ENCODE measurements at places on chromosomes 1 and 21.

- DNase-seq = no peak
Observed at GRCh38 chr1:163085041-163085903, 16.1 kb downstream of the RGS4 start.

GRCh38 chr1:118931876-118932275, 56.3 kb downstream of the TBX15 start:
- no peak for DNase-seq

DNA sequence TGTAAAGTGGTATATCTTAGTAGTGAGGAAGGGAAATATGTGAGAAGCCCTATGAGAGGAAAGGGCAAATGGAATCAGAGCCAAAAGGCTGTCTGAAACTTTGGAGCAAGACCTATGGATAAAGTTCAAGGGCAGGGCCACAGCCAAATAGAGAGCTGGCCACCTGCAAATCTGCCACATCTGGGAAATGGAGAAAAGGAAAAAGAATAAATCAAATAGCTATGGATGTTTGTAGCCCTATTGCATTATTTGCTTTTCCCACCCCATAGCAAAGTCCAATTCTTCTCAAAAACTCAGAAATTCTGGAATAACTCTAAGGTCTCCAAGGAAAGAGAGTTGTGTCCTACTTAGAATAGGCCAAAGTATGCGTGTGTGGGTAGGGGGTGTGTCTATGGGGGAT, 4.0 kb upstream of the HLX start:
- DNase-seq = no peak

DNA sequence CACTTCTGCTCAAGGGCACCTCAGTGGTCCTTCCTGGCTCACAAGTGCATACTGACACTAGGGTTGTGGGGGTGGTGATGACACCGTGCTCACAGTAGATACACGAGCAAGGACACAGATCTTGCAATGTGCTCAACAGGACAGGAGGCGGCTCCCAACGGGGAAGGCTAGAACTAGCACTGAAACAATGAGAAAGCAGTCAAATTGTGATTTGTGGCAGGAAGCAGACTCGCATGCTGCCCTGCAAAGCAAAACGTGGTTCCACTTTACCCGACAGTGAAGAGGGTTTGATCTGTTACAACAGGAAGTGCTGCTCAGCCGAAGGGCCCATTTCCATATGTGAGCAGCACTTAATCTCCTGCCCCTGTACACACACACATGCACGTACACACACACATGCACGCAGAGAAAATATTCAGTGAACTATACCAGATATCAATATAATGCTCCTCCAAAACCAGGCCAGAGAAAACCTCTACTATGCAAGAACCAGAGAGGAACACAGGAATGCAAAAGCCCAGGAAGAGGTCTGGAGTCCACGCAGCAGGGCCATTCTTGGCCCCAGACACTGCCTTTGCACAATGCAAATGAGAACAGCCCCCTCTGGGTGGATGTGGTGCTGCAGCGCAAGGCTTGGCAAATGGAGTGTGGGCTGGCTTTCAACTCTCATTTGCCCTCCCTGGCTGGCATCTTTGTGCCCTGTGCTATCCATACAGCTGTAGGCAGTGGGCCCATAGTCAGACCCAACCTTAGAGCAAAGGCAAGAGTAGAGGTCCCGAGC, 47.1 kb downstream of the KANK4 start:
- peak; percentile 17 for DNase-seq

DNA sequence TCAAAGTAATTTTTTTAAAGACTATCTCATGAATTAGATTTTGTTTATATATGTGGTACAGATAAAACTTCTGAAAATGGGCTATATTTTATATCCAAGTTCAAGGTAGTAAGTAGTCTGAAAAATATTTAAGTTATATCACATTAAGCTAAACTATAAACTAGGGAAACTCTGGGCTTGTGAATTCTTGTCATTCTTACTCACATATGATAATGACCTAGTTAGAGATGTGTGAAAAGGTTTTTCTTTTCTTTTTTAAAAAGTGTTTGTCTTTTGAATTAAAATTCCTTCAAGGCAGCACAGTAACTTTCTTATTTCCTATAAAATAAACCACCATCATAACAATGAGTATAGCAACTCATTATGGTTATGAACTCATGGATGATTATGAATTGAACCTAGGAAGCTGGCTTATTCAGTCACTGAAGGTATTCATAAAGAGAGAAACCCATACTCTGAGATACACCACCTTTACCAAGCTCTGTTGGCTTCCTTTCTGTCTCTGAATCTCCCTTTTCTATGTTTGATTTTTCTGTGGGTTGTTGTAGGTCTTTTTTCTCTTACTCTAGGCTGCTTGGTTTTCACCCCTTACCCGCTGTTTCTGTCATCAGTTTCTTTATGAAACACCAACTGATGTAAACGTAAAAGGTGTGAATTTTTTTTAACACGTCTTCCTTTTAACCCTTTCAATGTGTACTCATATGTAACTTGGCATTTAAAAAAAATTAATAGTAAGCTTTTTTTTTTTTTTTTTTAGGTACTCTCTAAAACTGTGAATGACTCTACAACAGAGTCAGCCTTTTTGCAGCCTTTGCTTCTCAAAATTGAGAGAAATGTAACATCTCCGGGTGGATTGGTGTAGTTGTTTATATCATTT, 25.2 kb downstream of the IL12RB2 start:
- no peak for DNase-seq

DNA sequence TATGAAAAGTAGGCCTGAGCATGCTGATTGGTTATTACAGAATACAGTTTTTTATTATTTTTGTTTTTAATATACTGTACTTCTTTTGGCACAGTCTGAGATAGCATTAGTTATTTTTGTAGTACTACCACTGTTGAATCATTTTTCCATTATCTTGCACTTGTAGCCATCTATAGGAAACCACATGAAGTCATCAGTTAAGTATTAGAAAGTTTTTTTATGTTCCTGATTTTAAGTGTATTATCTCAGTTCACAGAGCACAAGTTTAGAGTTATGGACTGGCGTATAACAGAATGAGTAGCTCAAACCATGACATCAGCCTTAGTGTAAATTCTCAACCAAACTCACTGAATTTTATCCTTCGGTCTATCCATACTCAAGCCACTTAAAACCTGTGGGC, 22.8 kb downstream of the DHX9 start:
- no peak for DNase-seq

DNA sequence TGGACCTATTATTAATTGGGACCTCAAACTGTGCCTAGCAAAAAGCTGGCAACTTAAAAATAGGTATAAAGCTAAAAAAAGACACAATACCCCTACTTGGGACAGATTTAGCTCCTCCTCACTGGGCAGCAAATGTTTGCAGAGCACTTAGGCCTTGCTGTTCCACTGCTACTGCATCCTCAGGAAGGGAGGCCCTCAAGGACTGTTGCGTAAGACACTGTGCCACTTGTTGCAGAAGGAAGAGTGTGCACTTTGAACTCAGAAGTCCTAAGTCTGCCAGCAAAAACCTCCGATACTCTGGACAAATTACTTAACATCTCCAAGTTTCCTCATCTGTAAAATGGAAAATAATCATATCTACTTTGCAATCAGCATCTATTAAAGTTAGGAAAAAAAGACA, 322.9 kb downstream of the BARHL2 start:
- no peak for DNase-seq

DNA sequence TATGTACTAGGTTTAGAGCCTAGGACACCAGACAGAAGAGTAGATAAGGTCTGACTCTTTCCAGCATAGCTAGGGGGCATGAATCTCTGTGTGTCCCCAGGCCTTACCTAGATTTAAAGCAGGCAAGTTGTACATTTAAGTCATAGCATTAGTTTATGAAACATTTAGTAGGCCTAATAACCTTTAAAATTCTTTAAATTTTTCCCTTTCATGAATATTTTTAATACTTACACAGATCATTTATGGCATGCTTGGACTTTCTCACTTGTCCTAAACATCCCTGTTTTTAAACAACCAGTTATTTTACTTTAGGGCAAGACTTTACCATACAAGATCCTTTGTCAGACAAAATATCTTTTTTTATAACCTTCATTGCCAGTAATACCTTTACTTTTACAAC, 258.4 kb upstream of the ZRANB2 start:
- DNase-seq = no peak
